Activated T-helper 2 cell treated with anti-CD3 and anti-CD28 coated beads, Interferon-gamma antibody, Interleukin-2, Interleukin-4, amounts not matched to agents 10 μg/mL and 5 μg/mL and 100 μg/mL, durations not matched to agents 14 hours and 24 hours and 36 hours (primary cell): ENCODE measurements at places on chromosomes 13 and 19.

GRCh38 chr19:11005521-11005920 is 44.7 kb downstream of the SMARCA4 start:
- no peak for DNase-seq

DNA sequence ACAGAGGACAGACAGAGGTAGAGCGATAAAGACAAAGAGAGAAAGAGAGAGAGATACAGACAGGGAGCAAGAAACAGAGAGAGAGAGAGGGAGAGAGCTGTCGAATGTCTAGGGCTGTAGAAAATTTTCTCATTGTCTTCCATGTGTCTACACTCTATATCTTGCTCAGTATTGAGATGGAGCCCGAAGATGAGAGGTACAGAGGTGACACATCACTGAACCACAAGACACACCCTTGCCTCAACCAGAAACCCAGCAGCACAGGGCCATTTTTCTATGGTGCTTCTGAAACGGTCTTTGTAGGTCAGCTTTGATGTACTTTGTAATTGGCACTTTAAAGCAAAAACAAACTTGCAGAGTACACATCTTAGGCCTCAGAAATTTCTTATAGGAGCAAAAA is 111.9 kb downstream of the KL start:
- no peak for DNase-seq

DNA sequence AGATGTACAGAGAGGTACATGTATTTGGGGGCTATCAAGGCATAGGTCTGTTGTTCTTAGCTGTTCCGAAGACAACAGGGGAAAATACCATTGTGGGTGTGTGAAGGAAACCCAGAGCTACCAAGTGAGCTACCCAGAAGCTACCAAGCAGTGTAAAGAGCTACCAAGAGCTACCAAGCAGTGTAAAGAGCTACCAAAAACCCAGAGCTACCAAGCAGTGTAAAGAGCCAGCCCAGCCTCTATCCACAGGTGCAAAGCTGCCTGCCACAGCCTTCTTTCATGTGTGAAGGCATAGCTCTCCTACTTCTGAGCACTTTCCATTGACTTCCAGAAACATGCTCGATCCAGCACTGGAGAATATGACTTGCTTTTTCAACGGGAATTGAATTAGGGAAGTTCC is 145.7 kb downstream of the AKAP11 start:
- DNase-seq = no peak

- no peak for DNase-seq
These were observed 80.3 kb upstream of the FRY start for GRCh38 chr13:31951215-31951678.

GRCh38 chr19:54573330-54573872 is at the start of gene LILRA2:
TSS of gene LILRA2 (plus strand) at chr19:54573790. CDS start at chr19:54573879, 89 bp downstream.
- DNase-seq = no peak

- DNase-seq = no peak
These were observed 19.8 kb downstream of the UQCRFS1 start for GRCh38 chr19:29193155-29193554.
